ENCODE measurements at places on chromosomes 2 and 18.

GRCh38 chr2:23302591-23302990 lies 82.4 kb upstream of the KLHL29 start:
- no peak for DNase-seq

DNA sequence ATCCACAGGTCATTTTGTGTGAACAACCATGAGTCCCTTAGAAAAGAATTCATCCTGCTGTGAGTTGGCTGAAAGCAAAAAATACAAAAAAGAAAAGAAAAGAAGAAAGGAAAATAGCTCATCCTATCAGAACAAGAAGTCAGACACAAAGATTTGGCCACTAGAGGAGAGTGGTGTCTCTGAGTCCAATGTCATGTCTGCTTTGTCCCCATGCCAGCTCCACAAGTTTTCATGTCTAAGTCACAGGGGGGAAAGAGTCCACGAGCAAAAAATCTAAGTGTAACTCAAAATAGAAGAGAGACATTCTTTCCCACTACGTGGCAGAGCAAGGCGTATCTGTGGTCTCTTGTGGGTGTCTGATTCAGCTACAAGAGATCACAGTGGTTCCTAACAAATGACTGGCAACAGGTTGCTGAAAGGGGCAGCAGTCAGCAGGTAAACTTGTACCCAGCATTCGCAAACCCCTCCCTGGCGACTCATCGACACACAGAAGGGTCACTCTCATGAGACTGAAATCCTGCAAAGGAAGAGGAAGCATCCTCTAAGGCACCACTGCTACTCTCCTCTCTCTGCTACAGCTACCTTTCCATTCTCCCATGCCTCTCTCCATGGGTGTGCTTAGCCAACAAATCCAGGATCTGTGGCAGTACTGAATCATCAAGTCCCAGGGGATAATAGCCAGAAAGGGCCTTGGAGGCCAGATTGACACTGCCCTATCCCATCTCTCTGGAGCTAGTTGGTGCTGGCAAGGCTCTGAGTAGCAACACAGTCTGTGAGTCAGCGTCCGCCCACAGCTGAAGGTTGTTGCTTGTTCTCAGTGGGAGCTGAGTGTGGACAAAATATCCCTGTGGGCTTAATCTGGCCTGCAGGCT lies 123.0 kb upstream of the SLC39A10 start:
- DNase-seq, result peak; percentile 81

DNA sequence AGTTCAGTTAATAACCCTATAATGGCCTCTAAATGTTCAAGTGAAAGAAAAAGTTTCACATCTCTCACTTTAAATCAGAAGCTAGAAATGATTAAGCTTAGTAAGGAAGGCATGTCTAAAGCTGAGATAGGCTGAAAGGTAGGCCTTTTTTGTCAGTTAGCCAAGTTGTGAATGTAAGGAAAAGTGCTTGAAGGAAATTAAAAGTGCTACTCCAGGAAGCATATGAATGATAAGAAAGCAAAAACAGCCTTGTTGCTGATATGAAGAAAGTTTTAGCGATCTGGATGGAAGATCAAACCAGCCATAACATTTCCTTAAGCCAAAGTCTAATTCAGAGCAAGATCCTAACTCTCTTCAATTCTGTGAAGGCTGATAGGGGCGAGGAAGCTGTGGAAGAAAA lies 10.1 kb downstream of the PLCL1 start:
- DNase-seq, result no peak

GRCh38 chr2:159725713-159726112 lies 13.4 kb downstream of the MARCHF7 start:
- no peak for DNase-seq

DNA sequence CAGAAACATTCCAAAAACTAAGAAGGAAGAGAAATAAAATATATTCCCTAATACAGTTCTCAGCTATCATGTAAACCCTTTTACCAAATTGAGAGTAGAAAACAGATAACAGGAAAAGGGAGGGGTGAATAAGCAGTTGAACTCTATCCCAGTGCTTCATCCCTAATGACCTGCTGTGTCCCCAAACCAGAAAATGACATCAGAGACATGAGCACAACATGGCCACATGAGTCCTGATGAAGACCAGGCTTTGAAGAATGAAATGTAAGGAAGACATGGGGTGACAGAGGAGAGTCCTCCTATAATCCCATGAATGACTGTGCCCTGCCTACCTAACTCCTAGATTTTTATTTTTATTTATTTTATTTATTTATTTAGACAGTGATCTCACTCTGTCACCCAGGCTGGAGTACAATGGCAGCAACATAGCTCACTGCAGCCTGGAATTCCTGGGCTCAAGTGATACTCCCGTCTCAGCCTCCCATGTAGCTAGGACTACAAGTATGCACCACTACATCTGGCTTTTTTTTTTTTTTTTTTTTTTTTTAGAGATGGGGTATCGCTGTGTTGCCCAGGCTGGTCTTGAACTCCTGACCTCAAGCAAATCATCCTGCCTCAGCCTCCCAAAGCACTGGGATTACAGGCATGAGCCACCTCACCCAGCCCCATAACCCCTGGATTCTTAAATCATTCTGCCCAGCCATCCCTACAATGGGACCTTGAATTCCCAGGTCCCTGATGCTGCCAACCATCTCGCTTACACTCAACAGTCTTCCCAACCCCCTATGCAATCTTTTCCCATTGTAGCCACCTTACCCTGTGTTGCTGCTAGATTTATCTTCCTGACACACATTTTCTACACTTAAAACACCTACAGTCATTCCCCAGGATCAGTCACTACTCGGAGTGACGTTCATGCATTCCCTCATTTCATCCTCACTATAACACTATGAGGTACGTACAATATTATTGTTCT lies 64.5 kb downstream of the ANKRD44 start:
- DNase-seq, result no peak

GRCh38 chr2:237270520-237270919 lies 143.4 kb downstream of the COL6A3 start:
- DNase-seq, result no peak

Measured in astrocyte of the hippocampus (primary cell).